Smooth muscle cell of the pulmonary artery (primary cell): ENCODE measurements at places on chromosomes 5 and 9. TPM values are rescaled to one million over a fixed set of nuclear protein-coding genes. Genes with fewer than 3 reads are reported as not detected.

The STKLD1 gene
- total RNA-seq, result 0.20 and 0.33 TPM in 2 replicates

The SLC4A9 gene
- 0.07 TPM in 1 of 2 replicates, not detected in the other for total RNA-seq

The FST gene
- total RNA-seq, result 175 and 189 TPM in 2 replicates

The ALDH1A1 gene
- total RNA-seq, result 2.8 and 14.7 TPM in 2 replicates

The CTNNA1 gene
- total RNA-seq, result 413 and 447 TPM in 2 replicates

The RANBP17 gene
- 8.7 and 12.5 TPM in 2 replicates for total RNA-seq

The BSPRY gene
- total RNA-seq, result 0.07 TPM in 1 of 2 replicates, not detected in the other

The EFNA5 gene
- 1.1 and 4.8 TPM in 2 replicates for total RNA-seq

The ADAMTSL1 gene
- total RNA-seq, result 111 and 128 TPM in 2 replicates

The ZNF883 gene
- total RNA-seq, result 3.2 and 3.3 TPM in 2 replicates

The ACTBL2 gene
- 0.03 TPM in 1 of 2 replicates, not detected in the other for total RNA-seq

The BBLN gene
- 30.9 and 37.3 TPM in 2 replicates for total RNA-seq

The CDK5RAP2 gene
- total RNA-seq, result 45.5 and 67.0 TPM in 2 replicates

The DMGDH gene
- 1.9 and 2.3 TPM in 2 replicates for total RNA-seq

The DDX41 gene
- total RNA-seq, result 124 and 165 TPM in 2 replicates

The CDC20B gene
- 0.07 TPM in 1 of 2 replicates, not detected in the other for total RNA-seq

The FGF1 gene
- total RNA-seq, result 4.1 and 10.4 TPM in 2 replicates

The CDH9 gene
- not detected in 2 replicates for total RNA-seq

The SLCO6A1 gene
- not detected in 2 replicates for total RNA-seq

The TRIM52 gene
- total RNA-seq, result 6.8 and 10.6 TPM in 2 replicates

The SPINK4 gene
- total RNA-seq, result 0.91 TPM in 1 of 2 replicates, not detected in the other

The GOLPH3 gene
- 67.9 and 81.4 TPM in 2 replicates for total RNA-seq

The SPATA9 gene
- 0.13 and 0.30 TPM in 2 replicates for total RNA-seq

The AGXT2 gene
- not detected in 2 replicates for total RNA-seq

The C9orf153 gene
- total RNA-seq, result 0.98 and 0.99 TPM in 2 replicates

The NR5A1 gene
- total RNA-seq, result not detected in 2 replicates

The SCGB3A1 gene
- total RNA-seq, result not detected in 2 replicates

The SELENOP gene
- total RNA-seq, result 2.5 and 15.6 TPM in 2 replicates

The STK32A gene
- total RNA-seq, result 3.5 and 3.7 TPM in 2 replicates

The RAB3C gene
- total RNA-seq, result not detected in 2 replicates

The CATSPER3 gene
- total RNA-seq, result 0.10 and 0.13 TPM in 2 replicates
